ENCODE measurements at places on chromosomes 12 and 14.

GRCh38 chr12:80625051-80625450 is 82.4 kb upstream of the MYF6 start:
- DNase-seq: no peak

- peak; percentile 54 for DNase-seq
These were observed 25.7 kb downstream of the RAB21 start for GRCh38 chr12:71780237-71780822.

GRCh38 chr14:102999227-102999895 is 58.0 kb downstream of the CDC42BPB start:
- no peak for DNase-seq

DNA sequence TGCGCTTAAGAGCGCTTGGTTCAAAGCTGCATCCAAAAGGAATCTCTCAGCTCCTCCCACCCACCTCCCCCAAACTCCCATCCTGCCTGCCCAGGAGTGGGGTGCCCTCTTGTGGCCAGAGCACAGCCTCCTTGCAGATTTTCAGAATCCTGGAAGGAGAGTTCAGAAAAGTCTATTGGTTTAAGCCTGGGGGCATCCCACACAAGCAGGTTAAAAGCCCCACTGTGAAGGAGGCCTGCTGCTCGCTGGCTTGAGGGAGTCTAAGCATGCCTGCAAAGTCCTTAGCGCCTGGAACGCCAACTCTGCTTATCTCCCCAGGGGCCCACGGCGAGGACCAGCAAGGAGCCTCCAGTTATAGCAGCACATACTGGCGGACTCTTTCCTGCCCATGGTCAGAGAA is 297.1 kb downstream of the KSR2 start:
- peak; percentile 12 for DNase-seq

DNA sequence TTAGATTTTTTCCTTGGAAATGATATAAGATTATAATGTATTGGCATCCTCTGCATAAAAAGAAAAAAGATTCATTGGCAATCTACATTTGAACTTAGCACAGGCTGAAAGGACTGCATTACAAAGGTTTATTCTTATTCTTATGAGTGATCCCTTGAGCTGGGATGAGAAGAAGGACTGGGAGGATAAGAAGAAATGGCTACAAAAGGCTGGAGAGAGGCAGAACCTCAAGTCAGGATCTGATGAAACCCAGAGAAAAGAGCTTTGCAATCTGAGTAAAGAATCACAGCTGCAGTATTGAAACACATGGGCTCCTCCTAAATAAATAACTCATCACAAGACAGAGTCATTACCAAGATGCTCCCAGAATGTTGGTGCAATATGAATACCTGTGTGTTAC is 1635.4 kb upstream of the FLRT2 start:
- DNase-seq: no peak

- no peak for DNase-seq
These were observed 370.2 kb downstream of the ADGRD1 start for GRCh38 chr12:131323879-131324278.

DNA sequence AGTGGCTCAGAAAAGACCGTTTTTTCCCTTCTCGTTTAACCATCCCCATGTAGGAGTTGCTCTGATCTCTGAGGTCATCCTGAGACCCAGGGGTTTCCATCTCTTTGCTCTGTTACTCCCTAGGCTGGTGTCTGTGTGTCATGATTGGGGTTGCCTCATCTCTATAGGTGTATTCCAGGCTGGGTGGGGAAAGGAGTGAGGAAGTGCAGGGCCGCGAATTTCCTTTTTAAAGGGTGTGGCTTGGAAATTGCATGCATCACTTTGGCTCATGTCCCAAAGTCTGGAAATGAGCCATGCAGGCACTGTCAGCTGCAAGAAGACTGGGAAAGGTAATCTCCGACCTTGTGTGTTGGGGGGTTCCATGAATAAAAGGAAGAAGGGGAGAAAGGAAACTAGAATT is 201.9 kb downstream of the AACS start:
- no peak for DNase-seq

- no peak for DNase-seq
These were observed 105.9 kb downstream of the RBM19 start for GRCh38 chr12:113860059-113860820.

DNA sequence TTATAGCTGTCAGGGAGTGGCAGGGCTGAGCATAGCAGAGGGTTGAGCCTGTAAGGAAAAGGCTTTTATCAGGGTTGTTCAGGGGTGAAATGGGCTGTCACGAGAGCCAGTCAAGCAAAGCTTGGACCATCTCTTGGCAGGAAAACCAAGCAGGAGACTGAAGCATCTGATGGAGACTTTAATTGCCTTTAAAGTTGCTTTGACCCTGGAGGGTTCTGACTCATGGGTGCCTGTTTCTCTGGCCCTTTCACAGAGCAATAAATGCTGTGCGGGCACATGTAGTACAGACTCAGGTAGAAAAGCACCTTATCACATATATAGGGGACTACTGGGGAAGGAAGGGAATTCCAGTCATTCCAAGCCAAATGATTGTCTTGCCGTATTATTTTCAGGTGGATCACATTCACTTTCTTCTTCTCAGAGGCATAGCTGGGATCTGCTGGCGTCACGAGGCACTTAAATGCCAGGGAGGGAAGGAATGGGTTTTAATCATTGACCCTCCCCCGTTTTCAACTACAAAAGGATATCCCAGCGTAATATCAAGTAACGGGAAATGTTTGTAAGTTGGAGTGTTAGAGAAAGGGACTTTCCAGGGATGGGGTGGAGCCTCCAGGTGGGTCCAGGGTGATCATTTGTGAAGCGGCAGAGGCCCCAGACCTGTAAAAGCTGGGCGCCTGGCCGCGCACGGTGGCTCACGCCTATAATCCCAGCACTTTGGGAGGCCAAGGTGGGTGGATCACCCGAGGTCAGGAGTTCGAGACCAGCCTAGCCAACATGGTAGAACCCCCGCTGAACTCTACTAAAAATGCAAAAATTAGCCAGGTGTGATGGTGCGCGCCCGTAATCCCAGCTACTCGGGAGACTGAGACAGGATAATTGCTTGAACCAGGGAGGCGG is 34.9 kb downstream of the PLEKHD1 start:
- DNase-seq: no peak

Measured in activated CD4-positive, alpha-beta T cell treated with anti-CD3 and anti-CD28 coated beads for 48 hours (primary cell).